ENCODE measurements at places on chromosomes 12 and 14.

DNA sequence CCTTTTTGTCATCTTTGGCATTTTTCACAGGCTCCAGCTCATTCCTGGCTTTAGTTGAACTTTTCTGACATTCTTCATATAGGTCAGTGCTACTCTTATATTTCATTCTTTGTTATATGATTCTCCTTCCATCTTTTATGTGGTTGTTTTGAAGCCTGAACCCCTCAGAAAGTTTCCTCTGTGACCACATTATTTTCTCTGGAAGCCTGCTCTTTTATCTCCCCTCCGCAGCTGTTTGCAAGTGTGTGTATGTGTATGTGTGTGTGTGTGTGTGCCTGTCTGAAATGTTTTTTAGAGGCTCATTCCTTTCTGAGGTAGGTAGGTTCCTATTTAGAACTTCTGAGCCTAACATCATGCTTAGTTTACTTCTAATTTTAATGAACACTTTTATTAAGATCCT lies 47.6 kb downstream of the ANO4 start:
- no peak for DNase-seq

DNA sequence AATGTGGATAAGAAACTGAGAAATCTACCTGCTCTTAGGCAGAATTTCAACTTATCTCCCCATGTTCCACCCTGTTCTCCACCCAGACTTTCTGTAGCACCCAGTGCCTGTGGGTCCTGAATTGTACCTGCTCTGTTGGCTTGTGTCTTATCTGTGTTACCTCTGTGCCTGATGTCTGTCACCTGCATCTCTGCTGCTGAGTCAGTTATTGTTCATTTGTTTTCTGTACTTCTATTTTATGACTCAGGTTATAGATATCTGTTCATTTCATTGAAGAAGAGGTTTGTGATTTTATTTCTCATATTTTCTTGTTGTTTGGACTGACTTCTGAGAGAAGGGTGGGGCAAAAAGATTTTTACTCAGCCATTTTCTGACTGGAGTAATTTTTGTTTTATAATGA lies 11.7 kb downstream of the SOCS4 start:
- no peak for DNase-seq

- no peak for DNase-seq
Measured at GRCh38 chr12:13194401-13195110, 2.0 kb upstream of the EMP1 start.

DNA sequence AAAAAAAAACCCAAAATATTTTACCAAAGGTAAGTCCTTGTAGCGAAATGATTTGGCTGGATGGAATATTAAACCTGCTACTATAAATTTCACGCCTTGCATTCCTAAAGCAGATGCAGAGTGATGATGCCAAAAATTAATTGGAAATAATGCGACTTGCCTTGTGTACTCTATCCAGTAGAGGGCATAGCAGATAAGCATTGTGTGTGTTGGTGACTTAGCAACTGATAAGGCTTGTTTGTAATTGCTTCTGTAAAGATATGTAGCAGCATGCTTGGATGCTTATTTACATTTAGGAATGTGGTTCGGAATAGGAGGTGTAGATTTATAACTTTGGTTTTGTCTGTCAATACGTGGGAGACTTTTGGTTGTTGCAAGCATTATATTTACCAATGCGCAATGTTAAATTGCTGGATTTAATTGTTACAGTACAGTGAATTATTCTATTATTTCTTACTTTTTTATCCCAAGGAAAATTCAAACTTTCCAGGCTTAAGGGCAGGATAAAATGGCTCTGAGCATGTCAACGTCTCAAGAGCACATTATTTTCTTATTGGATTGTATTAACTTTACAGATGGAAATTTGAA lies 80.5 kb downstream of the TMEM260 start:
- peak; percentile 82 for DNase-seq

DNA sequence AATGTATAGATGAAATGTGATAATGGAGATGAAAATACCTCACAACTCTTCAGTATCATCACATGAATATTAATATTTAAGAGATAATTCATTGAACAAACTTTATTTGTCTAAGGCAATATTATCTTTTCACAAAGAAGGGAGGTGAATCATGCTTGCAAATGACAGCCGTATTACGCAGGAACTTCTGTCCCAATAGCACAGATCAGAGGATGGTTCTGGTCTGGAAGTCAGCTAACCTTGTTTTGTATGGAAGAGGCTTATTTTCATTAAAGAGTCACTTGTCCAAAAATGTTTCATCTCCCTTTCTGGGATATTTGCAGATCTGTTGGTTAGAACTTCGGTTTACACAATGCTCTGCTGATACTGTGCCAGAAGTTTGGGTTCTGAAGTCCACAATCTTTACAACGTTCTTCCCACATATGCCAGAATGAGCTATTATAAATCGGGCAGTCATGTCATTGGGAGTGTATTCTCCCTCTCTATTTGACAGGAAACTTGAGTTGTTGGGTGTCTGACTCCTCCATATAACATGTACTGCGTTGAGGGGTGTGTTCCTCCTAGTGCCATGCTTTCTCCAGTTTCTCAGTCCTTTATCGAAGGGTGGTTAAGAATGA lies 29.8 kb downstream of the YY1 start:
- no peak for DNase-seq

GRCh38 chr12:57008178-57008577 lies 1.8 kb upstream of the ZBTB39 start:
- peak; percentile 13 for DNase-seq

DNA sequence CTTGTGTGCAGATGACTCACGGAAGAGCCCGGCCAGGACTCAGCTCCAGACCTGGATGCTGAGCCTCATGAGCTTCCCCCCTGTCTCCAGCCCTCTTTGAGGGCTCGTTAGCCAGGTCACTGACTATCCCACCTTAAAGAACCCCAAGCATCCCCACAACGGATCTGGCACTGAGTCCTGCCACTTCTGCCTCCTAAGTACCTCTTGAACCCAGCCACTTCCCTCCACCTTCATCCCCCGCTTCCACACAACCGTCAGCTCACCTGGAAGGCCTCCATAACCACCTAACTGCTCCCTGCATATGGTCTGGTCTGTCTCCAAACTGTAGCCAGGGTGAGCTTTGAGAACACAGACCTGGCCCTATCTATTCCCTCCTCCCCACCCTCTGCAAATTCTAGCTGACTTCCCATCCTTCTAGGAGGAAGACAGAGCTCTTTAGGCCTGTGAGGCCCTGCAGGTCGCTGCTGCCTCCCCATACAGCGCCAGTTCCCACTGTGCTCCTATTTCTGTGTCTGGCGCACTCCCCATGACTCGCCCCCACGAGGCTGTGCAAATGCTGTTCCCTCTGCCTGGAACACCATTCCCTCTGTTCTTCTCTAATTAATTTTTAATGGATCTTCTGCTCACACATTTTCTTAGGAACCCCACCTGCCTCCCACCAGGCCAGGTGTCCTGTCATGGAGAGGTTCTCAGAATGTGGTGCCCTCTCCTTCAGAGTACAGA lies 2.9 kb upstream of the HSP90AA1 start:
- peak; percentile 26 for DNase-seq

GRCh38 chr14:104936361-104937155 lies 11.9 kb downstream of the PLD4 start:
- no peak for DNase-seq

DNA sequence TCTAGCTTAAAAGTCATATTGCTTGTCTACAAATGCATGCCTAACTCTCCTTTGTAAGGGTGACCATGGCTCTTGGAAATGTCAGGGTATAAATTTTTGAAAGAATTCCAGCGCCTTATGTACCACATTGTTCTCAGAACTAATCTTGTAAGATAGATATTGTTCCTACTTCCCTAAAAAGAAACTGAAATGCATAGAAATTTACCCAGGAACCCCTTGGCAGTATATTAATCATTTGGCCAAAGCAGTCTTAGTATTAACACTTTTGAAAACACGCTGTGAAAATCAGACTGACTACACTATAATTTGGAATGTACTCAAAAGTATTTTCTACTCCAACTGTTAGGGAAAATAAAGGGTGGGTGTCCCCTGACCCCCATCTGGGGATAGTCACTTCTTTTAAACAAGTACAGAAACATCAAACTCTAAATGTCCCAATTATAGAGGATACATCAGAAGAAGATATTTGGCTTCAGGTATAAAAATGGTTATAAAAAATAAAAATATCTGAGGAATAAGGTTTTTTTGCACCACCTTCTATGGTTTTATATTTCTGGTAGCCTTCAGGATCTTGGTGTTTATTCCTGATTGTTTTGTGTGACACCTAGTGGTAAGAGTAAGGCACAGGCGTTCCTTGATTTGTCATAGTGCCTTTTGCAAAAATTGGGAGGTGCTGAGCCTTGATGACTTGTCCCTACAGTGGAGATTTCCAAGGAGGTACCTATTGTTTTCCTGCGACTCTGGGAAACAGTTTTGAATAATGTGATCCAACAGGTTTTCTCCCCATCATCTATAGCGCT lies 2.2 kb upstream of the NFKBIA start:
- DNase-seq = peak; percentile 80

DNA sequence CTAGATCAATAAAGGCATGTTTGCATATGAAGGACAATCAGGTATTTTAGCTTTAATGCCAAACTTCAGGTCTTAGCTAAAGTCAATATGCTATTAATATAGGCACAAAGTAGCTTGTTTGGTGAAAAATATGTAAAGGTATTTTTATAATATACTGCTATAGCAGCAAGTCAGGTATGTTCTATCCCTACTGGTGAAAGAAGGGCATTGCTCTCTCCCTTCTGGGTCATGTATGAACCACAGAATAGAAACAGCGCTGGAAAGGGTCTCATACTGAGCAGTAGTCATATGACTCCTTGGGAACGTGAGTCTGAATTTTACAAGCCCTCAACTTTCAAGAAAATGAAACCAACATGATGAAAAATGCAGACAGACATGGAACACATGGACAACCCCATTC lies 314.6 kb downstream of the GRIN2B start:
- no peak for DNase-seq

GRCh38 chr14:103708750-103709187 lies 6.5 kb downstream of the XRCC3 start:
- DNase-seq = no peak

- no peak for DNase-seq
Measured at GRCh38 chr14:61472801-61473376, 151.5 kb downstream of the PRKCH start.

GRCh38 chr14:55298500-55298822 lies 27.2 kb downstream of the FBXO34 start:
- DNase-seq = no peak

DNA sequence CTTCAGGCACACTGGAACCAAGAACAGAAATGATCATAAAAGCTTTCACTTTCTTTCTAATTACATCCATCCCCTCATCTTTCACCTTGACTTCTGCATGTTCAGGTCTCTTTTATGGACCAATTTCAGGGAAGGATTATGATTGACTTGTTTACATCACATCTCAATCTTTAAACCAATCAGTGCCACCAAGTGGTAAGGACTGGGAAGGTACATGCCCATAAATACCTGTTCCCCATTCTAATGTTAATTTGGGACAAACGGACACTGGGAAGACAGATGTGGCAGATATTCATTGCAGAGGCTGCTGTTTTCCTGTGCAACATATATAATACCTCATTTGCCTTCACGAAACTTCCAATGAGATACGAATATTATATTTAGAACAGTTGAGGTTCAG lies 978.1 kb downstream of the GALC start:
- no peak for DNase-seq

DNA sequence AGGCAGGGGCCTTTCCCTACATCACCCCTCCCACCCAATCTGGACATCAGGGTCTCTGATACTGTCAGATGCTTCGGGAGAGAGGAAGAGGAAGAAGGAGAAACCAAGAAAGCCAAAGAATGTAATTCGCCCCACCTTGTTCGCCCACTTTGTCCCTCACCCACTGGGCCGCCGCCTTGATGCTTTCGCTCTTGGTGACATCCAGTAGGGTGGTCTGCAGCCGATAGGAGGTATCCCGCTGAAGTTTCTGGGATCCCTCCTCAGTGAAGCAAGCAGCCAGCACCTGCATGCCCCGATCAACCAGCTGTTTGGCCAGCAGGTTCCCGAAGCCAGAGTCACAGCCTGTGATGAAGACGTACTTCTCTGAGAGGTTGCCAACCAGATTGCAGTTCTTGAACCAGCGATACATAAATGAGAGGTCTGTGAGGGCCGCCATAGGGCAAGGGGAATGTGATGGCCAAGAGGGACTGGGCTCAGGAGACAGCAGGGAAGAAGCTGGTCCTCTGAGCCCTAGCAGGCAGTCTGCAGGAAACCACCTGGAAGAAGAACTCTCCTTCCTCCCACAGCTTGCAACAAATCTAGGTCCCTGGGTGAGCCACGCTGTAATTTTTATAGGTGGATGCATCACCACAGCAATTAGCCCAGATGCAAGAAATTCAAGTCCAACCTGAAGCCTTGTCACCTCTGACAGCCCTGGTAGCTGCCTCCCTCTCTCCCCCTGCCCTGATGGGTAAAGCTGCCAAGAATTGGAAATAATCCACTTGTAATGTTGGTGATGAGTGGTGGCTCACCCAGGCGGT lies at the start of gene SDR9C7:
Gene SDR9C7 (minus strand): TSS at position 583 of the 800 bp plus-strand sequence. CDS start 147 bp downstream, at position 436.
- DNase-seq = no peak

DNA sequence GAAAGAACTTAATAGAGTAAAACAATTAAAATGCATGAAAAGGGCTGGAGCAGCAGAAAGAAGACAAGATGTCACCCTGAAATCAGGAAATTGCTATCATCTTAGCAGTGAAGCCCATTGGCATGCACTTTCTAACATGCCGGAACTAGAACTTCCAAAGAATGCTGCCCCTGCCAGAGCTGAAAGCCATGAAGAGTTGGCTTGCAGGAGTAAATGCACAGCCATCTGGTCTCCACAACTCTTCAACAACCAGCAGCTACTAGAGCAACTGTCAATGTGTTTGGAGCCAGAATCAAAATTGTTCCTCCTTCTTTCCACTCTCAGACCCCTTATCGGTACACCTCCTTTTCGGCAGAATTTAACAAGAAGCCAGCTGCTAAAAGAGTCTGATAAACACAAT lies 414.1 kb downstream of the KCNH5 start:
- no peak for DNase-seq

- no peak for DNase-seq
Measured at GRCh38 chr14:72560331-72560730, 333.6 kb downstream of the DPF3 start.

DNA sequence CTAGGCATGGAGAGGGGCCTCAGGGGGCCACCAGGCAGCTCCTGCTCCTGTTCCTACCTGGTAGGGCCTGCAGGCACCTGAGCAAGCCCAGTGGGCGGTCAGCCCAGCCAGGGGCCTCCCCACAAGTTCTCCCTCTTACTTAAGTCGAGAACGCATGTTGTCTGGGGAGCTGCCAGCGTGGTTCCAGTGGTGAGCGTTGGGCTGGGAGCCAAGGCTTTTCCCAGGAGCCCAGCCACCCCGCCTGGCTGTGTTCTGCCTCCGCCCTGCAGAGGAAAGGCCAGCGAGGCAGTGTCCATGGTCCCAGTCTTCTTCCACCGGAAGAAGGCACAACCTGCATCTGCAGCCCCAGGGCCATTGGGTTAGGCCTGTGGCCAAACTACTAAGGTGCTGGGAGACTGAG lies 1.4 kb downstream of the C14orf180 start:
- peak; percentile 21 for DNase-seq

- DNase-seq = no peak
Measured at GRCh38 chr12:131057211-131057721, 103.6 kb downstream of the ADGRD1 start.

- no peak for DNase-seq
Measured at GRCh38 chr12:109589240-109589590, 15.6 kb downstream of the MVK start.
